ENCODE measurements at places on chromosomes 12 and 14.

DNA sequence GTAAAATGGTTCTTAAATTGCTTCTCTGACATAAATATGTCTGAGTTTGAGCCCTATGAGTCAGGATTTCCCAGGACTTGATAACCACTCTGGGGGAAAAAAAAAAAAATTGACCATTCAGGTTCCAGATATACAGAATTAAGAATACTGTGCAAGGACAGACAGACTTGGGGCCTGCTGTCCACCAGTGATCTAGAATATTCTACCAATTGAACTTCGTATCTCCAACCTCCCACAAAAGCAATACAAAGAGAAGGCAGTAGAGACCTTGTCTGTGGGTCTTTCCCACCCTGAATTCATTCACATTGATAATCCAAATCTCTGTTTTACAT is 4.1 kb downstream of the SINHCAF start:
- DNase-seq: no peak

DNA sequence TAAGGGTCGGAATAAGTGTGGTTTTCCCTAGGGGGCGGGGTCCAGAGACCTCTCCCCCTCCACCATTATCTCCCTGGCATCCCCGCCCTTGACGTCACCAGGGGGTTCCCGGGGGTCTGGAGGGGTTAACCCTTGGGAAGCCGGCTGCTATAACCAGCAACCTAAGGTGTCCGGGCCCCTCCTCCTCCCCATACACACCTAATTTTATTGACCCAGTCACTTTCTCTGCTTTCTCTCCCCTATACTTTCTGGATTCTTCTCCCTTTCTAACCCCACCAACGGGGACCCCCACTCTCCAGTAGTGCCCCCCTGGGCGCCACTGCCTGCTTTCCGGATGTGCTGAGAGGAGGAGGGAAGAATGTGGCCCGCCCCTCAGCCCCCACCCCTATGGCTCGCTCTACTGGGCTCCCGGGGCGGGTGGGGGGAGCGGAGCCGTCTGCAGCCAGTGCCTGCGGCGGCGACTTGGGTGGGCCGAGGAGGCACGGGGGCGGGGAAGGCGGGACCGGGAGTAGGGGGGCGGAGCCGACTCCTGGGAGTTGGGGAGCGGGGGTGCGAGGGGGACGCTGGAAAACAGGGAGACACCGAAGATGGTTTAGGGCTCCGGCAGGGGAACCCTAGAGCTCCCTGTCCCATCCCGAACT is 1.8 kb downstream of the GLI1 start:
- no peak for DNase-seq

GRCh38 chr14:104531421-104532190 is 48.0 kb upstream of the C14orf180 start:
- no peak for DNase-seq

DNA sequence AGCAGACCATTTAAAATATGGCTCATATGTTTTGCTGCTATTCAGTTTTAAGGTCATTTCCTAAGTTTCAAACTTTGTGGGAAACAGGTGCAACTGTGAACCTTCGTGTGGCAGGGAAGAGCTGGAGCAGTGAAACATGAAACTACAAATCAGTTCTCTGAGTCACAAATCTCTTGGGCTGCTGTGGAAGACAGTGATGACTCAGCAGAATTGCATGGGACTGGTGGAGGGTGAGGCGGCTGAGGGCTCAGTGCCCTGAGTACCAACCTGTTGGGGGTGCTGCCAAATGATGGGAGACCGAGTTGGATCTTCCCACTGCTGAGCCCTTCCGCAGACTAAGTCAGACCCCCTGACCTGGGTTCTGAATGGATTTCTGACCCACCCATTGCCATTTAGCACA is 8.4 kb upstream of the CALM1 start:
- DNase-seq: no peak

- DNase-seq: no peak
These were observed 41.2 kb upstream of the PTCSC3 start for GRCh38 chr14:36217732-36218131.

- no peak for DNase-seq
These were observed 2.0 kb upstream of the CREBL2 start for GRCh38 chr12:12609692-12610091.

- no peak for DNase-seq
These were observed 8.5 kb downstream of the RBP5 start for GRCh38 chr12:7120166-7120565.

- no peak for DNase-seq
These were observed 138.6 kb upstream of the TRHDE start for GRCh38 chr12:72133497-72134055.

- DNase-seq: no peak
These were observed 214.3 kb upstream of the CDKN3 start for GRCh38 chr14:54182419-54183045.

- DNase-seq: no peak
These were observed 344.8 kb upstream of the USP15 start for GRCh38 chr12:61915420-61915819.

GRCh38 chr12:53995002-53995377 is 5.0 kb upstream of the HOXC9 start:
- no peak for DNase-seq

GRCh38 chr14:56195223-56195622 is 77.0 kb downstream of the PELI2 start:
- DNase-seq: no peak

DNA sequence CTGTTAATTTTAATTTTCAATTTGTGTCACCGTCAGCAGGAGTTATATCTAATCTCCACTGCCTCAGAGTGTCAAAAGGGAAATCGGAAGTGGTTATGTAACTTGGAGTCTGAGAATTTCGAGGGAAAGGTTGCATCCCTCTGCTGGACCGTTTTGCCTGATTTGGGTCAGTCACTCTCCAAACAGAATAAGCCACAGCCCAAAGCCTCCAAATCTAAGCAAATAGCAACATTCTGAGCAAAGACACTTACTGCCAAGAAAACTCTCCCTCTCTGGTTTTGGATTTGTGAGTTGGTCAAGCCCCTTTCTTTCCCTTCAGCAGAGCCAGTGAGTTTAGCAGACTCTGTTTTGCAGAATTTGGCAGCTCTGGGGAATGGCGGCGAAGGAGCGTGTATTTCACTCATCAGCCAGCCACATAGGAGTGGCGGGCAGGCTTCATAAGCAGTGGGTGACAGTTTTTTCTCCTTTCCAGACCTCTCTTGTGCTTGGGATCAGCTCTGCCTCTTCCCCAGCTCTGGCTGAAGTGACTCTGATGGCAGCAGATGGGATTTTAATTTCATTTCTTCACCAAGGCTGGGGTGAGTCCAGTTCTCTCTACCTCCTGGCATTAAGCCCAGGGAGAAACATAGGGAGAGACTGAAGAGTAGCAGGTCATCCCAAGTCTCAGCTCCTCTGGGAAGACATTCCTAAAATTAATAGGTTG is 218.7 kb upstream of the NOS1 start:
- DNase-seq: no peak

DNA sequence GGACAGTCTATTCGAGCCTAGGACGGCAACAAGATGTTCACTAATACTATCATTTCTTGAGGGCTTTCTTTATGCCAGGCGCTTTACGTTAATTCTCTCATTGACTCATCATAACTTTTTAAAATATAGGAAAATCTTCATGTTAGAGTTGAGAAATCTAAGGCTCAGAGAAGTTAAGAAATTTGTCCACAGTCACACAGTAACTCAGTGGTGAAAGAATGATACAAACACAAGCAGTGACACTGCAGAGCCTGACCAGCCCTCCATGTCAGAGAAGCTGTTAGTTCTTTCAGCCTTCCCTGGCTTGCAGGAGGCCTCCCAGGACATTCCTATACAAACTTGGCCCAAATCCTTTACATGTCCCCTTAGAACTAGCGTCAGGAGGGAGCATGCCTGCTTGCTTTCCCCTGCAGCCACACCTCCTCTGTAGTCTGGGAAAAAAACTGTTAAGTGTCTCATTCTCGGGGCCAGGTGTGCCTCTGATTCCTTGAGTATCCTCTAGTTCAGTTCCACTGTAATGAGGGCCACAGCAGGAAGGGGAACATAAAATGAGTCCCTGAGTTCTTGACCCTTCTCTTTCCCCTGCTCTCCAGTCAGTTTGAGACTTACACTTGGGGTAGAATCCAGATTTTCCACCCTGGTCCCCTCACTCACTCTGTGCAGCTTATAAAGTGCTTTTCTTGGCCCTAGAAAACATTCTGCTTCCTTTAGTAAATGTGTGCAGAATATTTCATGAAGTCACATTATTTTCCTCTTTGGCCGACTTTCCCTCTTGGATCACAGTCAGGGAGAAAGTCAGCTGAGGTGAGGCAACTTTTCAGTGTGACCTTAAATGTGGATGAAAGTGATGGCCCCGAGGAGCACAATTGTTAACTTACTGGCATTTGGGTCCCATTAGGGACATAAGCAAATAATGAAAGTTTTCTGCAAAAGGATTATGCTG is 152.2 kb upstream of the HIF1A start:
- DNase-seq: no peak

DNA sequence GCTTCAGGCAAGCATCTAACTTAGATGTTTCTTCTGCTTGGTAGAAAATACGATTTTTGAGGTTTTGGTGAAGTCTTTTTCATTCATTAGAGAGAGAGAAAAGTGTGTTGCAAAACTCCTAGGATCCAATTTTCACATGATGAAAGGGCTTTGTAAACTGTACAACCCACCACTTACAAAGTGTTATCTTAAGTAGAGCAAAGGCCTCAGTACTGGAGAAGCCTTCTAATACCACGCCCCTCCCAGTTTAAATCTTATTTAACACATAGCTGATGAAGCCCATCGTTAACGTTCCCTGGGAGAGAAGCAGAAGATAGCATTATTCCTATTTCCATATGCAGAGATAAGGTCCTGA is 869 bp downstream of the APOLD1 start:
- DNase-seq: no peak

GRCh38 chr14:67977434-67978034 is 158.0 kb downstream of the RAD51B start:
- DNase-seq: no peak

GRCh38 chr12:67457778-67458665 is 188.9 kb downstream of the CAND1 start:
- no peak for DNase-seq

- DNase-seq: no peak
These were observed 63.4 kb downstream of the BEGAIN start for GRCh38 chr14:100523843-100524169.

DNA sequence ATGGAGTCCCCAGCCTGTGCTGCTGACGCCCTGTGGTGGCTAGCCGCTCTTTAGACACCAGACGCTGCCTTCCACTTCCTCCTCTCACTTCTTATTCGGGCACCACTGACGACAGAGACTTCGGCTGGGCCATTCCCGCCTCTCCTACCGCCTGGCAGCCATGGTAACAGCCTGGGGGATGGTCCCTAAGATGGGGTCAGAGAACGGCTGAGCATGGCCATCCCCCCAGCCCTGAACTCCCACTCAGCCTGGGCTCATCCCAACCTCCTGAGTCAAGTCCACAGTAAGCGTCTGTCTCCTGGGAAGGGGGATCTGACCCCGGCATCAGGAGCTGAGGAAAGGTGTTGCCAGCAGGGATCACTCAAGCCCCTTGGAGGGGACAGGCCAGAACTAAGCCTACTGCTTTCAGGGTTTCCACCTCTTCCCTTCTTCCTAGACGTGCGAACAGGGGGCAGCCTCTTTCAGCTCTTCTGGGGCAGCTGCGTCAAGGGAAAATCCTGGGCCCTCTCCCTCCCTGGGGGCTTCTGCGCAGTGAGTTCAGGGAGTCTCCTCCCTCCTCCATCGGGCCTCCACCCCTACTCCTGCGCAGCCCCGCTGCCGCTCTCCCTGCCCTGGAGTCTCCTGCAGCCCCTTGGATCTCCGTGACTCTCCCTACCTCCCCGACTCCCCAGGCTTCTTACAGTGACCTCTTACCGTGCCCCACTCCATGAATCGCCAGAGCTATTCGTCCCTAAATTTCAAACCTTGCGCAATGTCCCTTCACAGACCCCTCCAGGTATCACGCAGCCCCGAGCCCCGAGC is 643 bp upstream of the TAMALIN start:
- DNase-seq: no peak

DNA sequence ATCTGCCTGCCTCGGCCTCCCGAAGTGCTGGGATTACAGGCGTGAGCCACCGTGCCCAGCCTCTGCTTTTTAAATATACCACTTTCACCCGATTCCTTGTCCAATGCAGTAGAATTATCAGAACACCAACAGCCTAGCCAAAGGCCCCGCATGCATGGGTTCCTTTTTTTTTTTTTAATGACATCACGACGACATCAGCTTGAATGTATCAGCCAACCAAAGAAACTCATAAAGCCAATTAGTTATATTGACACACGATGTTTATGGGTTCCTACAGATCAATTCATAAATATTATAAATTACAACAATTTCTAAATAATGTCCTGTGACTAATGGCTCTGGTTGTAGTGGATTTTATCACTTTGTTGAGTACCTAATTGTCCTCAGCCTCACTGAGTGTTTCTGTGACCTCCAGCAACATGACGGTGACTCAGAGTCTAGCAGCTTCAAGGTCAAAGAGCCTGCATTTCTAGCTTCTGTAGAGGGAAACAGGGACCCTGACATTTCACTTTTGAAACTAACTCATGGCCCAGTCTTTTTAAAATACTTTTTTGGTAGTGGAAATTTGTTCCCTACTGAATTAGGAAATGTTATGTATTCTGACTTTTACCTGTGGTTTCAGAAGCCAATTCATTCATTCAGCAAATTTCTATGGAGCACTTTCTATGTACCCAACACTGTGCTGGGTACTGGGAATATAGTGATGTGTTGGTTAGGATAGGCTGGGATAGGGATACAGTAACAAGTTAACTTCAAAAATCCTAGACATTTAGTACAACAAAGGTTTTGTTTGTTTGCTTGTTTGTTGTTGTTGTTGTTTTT is 144.1 kb downstream of the SUDS3 start:
- no peak for DNase-seq

DNA sequence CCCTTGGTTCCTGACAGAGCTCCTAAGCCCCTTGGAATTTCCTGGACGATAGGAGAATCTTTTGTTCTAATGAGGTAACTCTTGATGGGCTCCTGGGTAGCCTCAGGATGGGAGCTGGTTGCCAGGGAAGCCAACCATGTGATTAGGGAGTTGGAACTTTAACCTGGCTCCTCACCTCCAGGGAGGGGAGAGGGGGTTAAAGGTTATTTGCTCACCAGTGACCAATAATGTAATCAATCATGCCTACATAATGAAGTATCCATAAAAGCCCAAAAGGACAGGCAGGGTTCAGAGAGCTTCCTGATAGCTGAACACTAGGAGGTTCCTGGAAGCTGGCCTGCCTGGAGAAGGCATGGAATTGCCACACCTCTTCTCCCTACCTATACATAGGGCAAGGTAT is 6.2 kb upstream of the CNOT2 start:
- DNase-seq: no peak

DNA sequence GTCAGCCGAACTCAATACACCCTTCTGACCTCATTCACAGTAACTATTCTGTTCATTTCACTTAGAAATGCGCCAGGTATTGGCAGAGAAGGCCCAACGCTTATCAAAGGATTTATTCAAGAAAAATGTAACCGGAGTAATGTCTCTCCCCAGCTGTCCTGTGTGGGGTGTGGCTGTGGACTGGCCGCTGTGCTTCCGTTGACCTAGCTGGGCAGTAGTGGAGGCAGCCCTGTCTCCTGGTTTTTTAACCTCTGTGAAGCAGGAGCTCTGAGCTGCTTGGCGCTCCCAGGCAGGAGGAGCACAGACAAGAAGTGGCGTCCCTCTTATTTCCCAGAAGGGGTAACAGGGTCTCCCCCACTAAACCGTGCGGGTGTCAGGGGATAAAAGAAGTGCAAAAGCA is 85.2 kb downstream of the ESR2 start:
- DNase-seq: no peak

GRCh38 chr12:5581019-5581418 is 149.1 kb downstream of the NTF3 start:
- DNase-seq: no peak

Data from stimulated activated CD4-positive, alpha-beta T cell treated with anti-CD3 and anti-CD28 coated beads, Interleukin-12 subunit alpha, Interleukin-12 subunit beta, amount 100 ng/mL, for 4 hours (primary cell).